GM03348 (cell line): ENCODE measurements at places on chromosomes 3 and 15.

GRCh38 chr15:94480289-94480834 lies 249.0 kb downstream of the MCTP2 start:
- no peak for DNase-seq

DNA sequence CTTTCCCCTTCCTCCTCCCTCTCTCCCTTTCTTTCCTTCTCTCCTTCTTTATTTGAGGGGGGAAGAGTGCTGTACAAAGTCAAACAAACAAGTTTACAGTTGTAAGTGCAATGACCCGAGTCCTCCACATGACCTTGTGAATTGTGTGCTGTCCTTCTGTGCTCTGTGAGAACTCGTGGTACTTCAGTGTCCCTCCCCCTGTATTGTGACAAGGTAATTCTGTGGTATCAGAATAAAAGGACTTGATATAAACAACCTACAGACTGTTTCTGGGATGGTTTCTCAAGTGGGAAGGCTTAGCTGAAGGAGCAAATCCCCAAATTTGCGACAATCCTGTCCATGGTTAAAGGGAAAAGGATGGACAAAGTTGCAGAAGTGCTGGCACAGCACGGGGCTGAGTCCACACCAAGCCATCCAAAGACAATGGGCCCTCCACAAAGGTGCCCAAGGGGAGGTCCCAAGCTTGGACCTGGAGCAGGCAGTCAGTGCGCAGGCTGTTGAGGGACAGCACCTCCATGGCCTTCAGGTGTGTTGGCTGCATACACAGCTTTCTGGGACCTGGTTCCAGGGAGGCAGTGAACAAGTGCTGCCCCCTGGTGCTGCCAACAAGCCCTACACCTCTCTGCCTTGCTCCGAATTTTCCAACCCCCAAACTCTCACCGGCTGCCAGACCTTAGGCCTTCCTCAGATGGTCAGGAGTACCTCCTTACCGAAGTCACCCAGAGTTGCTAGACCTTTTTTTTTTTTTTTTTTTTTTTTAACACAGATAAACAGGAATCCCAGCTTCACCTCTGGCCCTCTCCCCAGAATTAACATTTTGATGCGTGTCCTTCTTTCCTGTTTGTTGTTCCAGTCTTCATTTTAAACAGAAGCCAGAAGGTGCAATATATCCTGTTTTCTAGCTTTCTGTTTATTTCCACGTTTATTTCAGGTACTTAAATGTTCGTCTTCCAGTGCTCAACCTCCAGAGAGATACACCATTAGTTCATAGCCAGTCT lies 2.6 kb upstream of the APEH start:
- peak; percentile 82 for DNase-seq

GRCh38 chr15:29859973-29860715 lies 37.9 kb upstream of the TJP1 start:
- peak; percentile 86 for DNase-seq

- DNase-seq = peak; percentile 79
Observed at GRCh38 chr3:23159929-23160328, 43.2 kb upstream of the UBE2E2 start.

DNA sequence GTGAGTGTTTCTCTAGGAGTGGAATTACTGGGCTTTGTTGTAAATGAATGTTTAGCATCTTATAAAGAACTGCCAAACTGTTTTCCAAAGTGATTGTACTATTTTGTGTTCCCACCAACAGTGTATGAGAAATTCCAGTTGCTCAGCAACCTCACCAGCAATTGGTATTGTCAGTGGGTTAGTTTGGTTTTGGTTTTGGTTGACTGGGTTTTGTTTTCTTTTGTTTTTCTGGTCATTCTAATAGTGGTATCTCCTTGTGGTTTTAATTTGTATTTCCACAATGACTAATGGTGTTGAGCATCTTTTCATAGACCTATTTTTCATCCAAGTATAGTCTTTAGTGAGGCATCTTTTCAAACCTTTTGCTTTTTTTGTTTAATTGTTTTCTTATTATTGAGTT lies 27.1 kb downstream of the FILIP1L start:
- no peak for DNase-seq

- no peak for DNase-seq
Observed at GRCh38 chr3:192026661-192027060, 565.7 kb downstream of the PYDC2 start.

- DNase-seq = no peak
Observed at GRCh38 chr3:32095431-32095830, 11.0 kb upstream of the GPD1L start.
